ENCODE measurements at places on chromosomes 2 and 18.
A peak's percentile ranks its signal among the peaks of the same experiment; 100 is the strongest.

DNA sequence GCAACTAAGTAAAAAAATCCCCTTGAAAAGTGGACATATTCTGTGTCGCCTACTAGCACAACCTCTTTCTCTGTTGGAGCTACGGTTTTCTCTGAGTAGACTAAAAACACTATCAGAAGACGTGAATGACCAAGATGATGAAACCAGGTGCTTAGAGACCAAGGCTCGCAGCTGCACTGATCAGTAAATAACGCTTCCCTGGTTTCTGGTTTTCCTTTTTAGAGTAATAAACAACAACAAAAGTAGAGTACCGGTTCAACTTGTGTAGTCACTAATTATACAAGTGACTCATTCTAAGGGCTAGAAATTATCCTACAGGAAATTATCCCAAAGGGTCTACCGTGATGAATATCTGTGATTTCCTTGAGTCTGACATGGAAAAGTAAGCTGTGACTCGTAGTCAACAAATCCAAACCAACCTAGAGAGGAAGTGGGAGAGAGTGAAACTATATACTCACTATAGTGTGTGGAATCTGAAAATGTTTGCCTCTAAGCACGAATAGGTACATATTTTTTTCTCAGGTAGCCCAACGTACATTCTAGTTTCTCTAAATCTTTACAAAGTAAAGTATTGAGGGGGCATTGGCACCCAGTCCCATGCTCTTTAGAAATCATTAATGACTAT is 17.8 kb downstream of the RASGRP3 start:
- no peak for DNase-seq

- peak; percentile 45 for DNase-seq
Observed at GRCh38 chr2:8193686-8194615, 487.9 kb upstream of the ID2 start.

DNA sequence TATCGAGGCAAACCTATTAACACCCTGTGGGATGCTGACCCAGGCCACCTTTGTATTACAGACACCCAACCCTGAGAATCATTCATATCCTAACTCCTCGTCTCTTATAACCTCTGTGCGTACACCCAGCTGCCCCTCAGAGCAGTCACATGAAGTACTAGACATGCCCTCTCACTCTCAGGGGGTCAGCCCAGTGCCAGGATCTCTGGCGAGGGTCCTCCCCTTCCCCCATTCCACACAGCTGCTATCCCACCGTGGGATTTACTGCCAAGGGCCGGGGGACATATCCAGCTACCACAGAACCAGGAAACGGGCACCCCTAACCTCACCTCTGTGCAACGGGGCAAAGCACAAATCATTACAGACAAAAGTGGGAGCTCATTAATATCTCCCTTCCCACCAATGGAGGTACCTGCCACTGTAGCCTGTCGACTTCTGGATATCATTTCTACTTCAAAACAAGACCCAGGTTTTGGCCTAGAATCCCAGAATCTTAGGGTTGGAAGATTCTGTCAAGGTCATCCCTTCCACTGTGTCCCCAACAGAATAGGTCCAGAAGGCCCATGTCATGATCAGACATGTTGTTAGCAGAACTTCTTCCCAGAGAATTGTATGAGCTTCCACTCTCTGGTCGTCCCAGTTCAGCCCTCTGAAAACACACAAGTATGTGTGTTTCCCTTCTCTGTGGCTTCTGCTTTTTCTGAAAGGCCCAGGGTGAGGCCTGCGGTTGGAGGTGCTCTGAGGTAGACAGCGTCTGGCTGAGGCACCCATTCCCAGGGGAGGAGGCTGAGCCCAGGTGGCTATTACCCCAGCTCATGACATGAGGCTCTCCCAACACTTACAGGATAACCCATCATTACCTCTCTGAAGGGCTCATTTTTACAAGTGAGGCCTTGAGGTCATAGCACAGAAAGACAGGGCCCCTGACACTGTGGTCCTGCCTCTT is 1.7 kb downstream of the TMBIM1 start:
- no peak for DNase-seq

- no peak for DNase-seq
Observed at GRCh38 chr18:49160079-49160930, 209.5 kb upstream of the SMAD7 start.

GRCh38 chr2:650343-651310 is 26.6 kb downstream of the TMEM18 start:
- DNase-seq: no peak

DNA sequence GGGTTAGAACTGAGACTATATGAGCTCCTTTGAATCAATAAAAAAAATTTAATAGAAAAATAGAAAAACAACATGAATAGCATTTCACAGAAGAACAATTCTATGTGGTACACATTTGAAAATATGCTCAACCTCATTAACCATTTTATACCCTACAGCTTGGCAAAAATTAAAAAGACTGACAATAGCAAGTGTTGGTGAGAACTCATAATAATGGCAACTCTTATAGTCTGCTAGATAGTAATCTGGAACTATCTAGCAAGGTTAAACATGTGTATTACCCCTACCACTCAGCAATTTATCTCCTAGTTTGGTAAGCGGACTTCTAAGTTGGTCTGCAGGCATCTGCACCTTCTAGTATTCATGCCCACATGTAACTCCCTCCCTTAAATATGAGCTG is 67.8 kb downstream of the CYBRD1 start:
- no peak for DNase-seq

Data from iPS DF 19.7 (cell line).